DND-41 (cell line): ENCODE measurements at places on chromosomes 12 and 14.

- DNase-seq, result no peak
Measured at GRCh38 chr14:21999402-21999801, 325.8 kb upstream of the OR4E1 start.

DNA sequence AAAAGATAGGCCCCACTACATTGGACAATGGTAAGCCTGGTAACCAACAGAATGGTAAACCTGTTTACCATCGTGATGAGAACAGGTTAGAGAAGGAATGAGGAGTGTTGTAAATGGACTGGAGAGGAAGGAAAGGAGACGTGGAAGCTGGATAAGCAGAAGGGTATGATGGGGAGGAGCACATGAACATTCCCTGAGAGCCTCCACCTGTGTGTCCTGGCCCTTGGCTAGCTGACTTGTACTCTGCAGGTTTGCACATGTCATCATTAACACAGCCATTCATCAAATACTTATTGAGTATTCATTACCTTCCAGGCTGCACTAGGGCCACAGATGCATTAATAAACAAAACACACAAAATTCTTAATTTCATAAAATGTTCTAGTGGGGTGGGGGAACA lies 4.3 kb upstream of the IL26 start:
- no peak for DNase-seq

- DNase-seq, result no peak
Measured at GRCh38 chr14:99378782-99379214, 101.9 kb downstream of the SETD3 start.

GRCh38 chr12:116863275-116863767 lies 17.9 kb downstream of the HRK start:
- DNase-seq, result peak; percentile 20

DNA sequence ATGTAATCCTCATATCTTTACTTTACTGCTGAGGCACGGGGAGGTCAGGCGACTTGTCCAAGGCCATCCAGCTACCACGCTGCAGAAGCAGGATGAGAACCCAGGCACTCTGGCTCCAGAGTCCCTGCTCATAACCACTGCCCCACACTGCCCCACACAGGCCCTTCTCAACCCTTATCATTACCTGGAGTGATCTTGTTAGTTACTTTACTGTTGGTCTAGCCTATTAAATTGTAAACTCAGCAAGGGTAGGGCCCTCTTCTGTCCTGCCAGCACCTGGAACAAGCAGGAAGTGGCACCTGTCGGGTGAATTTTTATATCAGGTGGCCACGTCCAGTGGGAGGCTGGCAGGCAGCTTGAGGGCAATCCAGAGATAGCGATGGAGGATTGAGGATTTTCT lies 12.2 kb downstream of the FAIM2 start:
- DNase-seq, result no peak
